ENCODE measurements at places on chromosomes 16 and 17. TPM values are rescaled to one million over a fixed set of nuclear protein-coding genes. Genes with fewer than 3 reads are reported as not detected.

Gene PLK1
- total RNA-seq: 144 TPM

Gene FOXF1
- 2.4 TPM for total RNA-seq

Gene SLC35G6
- not detected for total RNA-seq

Gene DYNC1LI2
- total RNA-seq: 92.8 TPM

Gene TPSG1
- not detected for total RNA-seq

Gene MT1G
- total RNA-seq: 1.2 TPM

Gene NAGS
- total RNA-seq: 10.0 TPM

Gene HBA2
- total RNA-seq: 3.0 TPM

Gene CES5A
- not detected for total RNA-seq

Gene KRT12
- not detected for total RNA-seq

Gene KLHL10
- not detected for total RNA-seq

Gene HSD17B2
- not detected for total RNA-seq

Gene LPCAT2
- total RNA-seq: 13.1 TPM

Gene RTN4RL1
- total RNA-seq: 3.7 TPM

Gene C16orf96
- total RNA-seq: 0.10 TPM

Gene KCNG4
- total RNA-seq: not detected

Gene IRX5
- total RNA-seq: 0.86 TPM

Gene CD300LD
- total RNA-seq: not detected

Gene ANKS4B
- total RNA-seq: not detected

Gene SMIM5
- total RNA-seq: 0.12 TPM

Gene OTOP2
- not detected for total RNA-seq

Gene P2RX5
- total RNA-seq: 9.0 TPM

Gene AGRP
- total RNA-seq: not detected

Gene PRPSAP2
- total RNA-seq: 37.8 TPM

Gene PLEKHH3
- 66.3 TPM for total RNA-seq

Gene SLFN12L
- total RNA-seq: 0.17 TPM

Gene LDHD
- 3.4 TPM for total RNA-seq

Gene NLRC3
- 0.15 TPM for total RNA-seq

Gene NEUROD2
- not detected for total RNA-seq

Gene RNF112
- 0.98 TPM for total RNA-seq

Gene ABCA9
- total RNA-seq: not detected

Gene ACSF2
- 52.4 TPM for total RNA-seq

Gene DPEP3
- total RNA-seq: not detected

Gene SMIM36
- 0.37 TPM for total RNA-seq

Gene TOM1L1
- 70.8 TPM for total RNA-seq

Gene FGF11
- 6.1 TPM for total RNA-seq

Gene SRCIN1
- 10.5 TPM for total RNA-seq

Data from HCT116 (cell line).